ENCODE measurements at places on chromosomes 2 and 18.

- DNase-seq, result no peak
These were observed 256.0 kb downstream of the BCL11A start for GRCh38 chr2:60297296-60298005.

DNA sequence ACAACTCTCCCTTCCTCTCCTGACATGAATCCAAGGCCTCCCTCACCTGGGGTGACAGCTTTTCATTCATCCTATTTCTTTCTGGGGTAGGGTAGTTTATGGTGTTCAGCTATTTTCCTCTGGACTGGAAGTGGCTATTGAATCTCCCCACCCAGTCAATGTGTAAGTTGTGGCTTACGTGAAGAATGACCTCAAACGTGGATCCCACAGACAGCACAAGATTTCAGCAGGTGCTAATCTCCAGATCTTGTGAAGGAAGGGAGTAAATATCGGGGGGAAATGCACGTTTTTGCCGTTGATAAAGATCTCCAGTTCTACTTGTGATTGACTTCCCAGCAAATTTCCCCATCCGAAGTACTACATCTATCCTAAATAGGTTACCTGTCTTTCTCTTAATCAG is 71.4 kb upstream of the THOC1 start:
- no peak for DNase-seq

DNA sequence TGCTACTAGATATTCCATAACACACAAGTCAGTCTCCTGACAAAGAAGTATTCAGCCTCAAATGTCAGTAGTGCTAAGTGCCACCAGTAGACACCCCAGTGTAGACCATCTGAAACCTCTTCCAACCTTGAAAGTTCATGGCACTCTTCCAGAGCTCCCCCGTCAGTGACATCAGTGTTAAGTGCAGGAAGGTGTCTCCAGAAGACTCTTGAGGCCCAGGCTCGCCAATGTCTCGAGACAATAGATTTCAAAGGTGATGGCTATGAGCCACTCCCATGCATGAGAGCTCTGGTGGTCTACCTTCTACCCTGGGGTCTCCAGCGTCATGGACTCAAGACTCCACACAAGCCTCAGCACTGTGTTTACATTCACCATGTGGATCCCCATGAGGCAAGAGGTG is 183.8 kb downstream of the SMAD2 start:
- no peak for DNase-seq

DNA sequence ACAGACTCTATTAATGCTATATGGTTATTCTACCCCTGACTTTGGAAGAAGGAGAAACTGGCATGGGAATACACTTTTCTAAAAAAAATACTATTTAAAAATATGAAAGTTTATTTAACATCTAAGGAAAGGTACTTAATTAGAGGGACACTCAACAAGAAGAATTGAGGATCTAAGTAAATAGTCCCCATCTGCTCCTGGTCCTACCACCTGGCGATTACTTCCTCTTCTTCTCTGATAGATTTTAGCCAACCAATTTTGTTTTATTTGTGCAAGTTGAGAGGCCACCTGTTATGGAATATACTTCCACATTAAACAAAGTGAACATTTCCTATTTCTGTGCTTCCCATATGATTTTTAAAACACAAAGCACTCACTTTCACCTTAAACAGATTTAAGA is 111.7 kb downstream of the BCL2 start:
- DNase-seq, result no peak

DNA sequence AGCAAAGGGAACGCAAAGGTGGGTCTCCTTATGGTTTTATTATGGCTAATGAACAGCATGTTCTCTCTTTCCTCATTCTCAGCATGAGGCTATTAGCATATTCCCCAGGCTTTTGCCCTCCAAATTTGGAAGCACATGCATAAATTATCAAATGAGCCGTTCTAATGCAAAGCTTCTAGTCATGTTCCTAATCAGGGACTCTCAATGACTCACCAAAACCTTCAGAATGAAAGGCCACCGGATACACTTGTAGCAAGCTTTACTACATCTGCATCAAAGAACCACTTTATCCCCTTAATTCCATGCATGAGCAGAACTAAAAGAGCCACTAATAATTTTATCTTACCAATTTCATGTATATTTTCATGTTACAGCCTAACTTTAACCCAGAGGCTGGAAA is 310.5 kb downstream of the LRATD1 start:
- DNase-seq, result no peak

DNA sequence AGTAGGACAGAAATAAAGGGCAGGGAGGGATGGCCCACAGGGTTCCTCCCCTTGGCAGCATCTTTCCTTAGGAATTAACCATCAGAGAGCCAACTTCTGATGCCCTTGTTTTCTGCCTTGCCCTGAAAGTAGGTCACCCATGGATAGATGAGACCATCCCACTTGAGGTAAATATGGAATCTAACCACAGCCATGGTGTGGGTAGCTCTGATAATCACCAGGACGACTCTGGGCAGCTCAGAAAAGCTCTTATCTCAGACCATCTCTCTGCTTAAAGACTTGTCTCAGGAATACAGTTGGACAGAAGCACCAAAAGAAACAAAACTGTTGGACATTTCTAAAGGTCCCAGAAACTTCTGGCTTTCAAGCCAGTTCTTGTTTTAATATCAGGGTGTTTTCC is 101.4 kb upstream of the CELF4 start:
- no peak for DNase-seq

- DNase-seq, result no peak
These were observed 372.8 kb downstream of the TMX3 start for GRCh38 chr18:68342039-68342659.

GRCh38 chr2:25310709-25310964 is 31.1 kb downstream of the DNMT3A start:
- no peak for DNase-seq

DNA sequence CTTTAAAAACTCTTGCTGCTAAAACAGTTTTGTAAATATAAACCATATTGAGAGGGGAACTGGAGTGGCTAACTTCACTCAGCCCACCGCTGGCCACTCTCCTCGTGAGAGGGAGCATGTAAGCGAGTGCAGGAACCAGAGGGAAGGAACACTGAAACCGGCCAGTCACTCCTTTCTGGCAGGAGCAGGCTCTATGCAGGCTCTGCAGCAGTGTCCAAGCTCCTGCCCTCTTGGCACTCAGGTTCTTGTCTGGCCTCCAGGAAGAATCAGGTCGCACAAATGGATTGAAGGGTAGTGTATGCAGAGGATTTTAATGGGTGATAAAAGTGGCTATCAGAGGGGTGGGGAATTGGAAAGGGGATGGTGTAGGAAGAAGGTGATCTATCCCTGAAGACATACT is 157.7 kb downstream of the TMX3 start:
- no peak for DNase-seq

- no peak for DNase-seq
These were observed 34.8 kb upstream of the ITM2C start for GRCh38 chr2:230829959-230830358.

All from CD4-positive, alpha-beta T cell treated with Interleukin-17A for 1 hour (primary cell).